ENCODE measurements at places on chromosomes 5 and 9. TPM values are rescaled to one million over a fixed set of nuclear protein-coding genes. Genes with fewer than 3 reads are reported as not detected.
A peak's percentile ranks its signal among the peaks of the same experiment; 100 is the strongest.

DNA sequence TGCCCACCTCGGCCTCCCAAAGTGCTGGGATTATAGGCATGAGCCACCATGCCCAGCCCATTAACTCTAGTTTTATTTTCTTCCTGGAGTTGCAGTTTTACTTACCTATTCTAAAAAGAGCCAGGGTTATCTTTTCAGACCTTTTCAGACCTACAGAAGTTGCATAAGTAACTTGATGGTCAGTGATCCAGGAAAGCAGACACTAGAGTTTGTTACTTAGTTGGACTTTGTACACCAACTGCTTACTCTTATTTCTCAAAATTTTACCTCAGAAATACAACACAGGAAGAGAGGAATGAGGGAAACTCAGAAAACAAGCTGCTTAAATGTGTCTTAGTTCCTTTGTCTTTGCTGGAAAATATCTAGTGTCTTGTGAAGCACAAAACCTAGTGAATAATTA lies 25.4 kb downstream of the RAD23B start:
- no peak for DNase-seq

The SLC34A1 gene
- not detected for polyA plus RNA-seq

GRCh38 chr5:143874312-143874711 lies 62.4 kb downstream of the HMHB1 start:
- DNase-seq: no peak

- no peak for DNase-seq
Observed at GRCh38 chr5:137055271-137055872, 443.8 kb downstream of the SPOCK1 start.

- no peak for DNase-seq
Observed at GRCh38 chr9:123421186-123421585, 65.2 kb downstream of the CRB2 start.

DNA sequence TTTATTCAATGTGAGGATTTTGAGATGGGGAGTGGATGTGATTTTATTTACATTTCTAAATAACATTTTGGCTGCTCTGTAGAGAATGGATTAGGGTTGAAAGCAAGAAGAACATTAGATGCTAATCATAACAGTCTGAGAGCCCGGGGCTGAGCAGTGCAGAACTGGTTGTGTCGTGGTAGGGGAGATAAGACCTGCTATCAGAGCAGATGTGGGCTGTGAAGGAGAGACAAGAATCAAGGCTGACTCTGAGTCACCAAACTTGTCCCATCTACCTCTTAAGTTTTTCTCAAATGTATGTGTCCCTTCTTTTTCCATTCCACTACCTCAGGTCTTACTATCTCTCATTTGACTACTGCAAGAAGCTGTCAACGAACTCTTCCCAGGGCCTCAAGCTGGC lies 35.4 kb upstream of the SLC28A3 start:
- no peak for DNase-seq

DNA sequence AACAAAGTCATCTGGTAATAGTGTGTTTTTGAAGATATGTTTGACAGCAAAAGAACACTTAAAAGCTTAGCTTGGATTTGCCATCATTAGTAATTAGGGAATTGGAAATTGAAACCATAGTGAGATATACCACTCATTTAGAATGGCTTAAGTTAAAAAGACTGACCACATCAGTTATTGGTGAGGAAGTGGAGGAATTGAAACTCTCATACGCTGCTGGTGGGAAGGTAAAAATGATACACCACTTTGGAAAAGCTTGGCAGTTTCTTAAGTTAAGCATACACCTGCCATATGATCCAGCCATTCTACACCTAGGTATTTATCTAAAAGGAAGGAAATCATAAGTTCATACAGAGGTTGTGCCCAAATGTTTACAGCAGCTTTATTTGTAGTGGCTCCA lies 213.2 kb downstream of the TRIO start:
- DNase-seq: no peak

DNA sequence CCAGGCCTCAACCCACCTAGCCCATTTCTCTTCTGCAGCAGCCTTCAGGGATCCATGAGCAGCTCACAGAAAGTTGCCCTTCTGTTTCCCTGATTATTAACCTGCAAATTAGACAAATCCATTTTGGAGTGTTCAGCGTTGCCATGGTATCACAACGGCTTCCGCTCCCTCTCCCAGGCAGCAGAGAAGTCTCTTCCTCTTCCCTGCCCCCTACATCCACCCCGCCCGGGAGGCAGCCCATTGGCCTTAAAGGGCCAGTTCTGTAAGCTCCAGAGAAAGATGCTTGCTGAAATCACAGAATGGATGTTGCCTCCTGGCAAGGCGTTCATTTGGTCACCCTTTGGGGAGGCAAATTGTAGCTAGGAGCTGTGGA lies 47.7 kb upstream of the BOD1 start:
- peak; percentile 19 for DNase-seq

DNA sequence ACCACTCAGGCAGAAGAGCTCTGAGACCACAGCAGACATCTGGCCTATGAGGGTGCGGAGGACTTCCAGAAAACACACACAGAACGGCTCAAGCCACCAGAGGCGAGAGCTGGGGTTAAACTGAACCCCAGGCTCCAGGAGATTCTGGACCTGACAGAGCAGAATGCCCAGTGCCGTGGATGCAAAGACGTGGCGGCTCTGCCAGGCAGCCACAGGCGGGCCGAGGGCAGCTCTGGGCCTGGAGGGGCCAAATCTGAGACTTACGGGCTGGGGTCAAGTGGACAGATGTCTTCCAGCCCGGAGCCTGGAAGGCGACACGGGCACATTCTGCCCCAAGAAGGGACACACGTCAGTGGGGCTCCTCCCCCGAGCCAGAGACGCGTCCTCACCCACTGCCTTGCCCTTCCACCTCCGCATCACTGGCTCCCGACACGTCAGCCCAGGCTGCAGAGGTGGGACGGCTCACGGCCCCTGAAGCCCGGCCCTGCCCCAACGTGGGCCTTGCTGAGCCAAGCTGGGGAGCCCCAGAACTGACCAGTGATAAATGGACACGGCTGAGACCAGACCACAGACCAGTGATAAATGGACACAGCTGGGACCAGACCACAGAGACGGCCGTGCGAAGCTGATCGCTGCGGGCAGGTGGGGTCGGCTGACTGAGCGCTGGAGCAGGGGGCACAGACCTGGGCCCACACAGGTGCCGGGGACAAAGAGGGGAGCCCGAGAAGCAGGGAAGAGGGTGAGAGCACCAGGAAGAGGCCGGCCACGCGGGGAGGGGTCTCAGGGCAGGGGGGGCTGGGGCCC lies 40.9 kb upstream of the NSMF start:
- no peak for DNase-seq

DNA sequence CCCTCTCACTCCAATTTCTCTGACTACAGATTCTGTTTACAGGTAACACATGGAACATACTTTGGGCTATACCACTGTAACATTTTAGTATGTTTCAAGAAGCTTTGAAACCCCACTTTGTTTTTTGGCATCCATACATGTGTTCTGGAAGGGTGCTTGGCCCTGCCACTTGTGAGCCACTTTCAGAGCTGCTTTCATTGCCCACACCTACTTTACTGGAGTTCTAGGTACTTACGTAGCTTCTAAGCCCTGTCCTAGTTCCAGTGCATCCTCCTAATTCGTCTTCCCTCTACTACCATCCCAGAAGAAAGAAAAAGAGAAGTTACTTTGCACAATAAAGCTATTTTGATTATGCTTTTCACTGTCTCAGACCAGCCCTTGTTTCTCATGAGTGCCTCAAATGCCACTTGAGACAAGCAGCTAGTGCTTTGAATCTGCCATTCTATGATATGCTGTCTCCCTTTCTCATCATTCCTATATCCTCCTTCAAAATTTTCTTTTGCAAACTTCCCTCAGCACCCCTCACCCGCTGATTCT lies 26.5 kb upstream of the C5orf47 start:
- DNase-seq: no peak

DNA sequence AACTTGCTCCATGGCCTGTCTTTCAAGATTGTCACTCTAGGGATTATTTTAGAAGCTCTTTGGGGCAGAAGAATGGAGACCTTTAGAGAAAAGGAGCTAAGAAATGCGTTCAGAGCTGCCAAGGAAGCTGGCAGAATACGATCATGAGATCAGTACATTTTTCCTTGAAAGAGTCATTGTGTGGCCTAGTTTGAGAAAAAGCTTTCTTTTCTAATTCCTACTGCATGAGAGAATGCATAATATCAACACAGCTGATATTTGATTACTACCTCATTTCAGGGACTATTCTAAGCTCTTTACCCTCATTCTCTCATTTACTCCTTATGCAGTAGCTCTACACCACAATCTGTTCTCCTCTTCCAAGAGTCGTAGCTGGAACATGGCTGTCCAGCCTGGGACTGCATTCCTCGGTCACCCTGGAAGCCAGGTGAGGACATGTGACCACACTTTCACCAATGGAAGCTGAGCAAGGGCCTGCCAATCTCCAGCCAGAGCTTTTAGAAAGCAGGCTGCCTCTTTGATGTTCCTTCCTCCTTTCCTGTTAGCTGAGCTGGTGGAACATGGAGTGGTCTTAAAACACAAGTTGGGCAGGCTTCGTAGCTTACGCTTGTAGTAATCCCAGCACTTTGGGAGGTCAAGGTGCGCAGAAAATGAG lies 99.3 kb upstream of the LHFPL2 start:
- peak; percentile 63 for DNase-seq

DNA sequence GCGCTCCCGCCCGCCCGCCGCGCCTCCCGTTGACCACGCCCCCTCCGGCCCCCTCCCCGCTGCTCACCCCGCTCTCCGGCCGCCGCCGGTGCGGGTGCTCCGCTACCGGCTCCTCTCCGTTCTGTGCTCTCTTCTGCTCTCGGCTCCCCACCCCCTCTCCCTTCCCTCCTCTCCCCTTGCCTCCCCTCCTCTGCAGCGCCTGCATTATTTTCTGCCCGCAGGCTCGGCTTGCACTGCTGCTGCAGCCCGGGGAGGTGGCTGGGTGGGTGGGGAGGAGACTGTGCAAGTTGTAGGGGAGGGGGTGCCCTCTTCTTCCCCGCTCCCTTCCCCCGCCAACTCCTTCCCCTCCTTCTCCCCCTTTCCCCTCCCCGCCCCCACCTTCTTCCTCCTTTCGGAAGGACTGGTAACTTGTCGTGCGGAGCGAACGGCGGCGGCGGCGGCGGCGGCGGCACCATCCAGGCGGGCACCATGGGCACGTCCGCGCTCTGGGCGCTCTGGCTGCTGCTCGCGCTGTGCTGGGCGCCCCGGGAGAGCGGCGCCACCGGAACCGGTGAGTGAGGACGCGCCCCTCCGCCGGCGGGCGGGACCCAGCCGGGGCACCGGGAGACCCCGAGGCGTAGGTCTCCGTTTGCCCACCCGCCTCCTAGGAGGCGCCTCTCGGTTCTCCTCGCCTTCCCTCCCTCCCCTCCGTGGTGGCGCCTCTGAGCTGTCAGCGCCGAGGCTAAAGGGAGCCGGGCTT lies at the start of gene VLDLR:
Gene VLDLR, plus strand, starts transcription at position 66 of the 739 bp plus-strand sequence. Its CDS starts 403 bp downstream, at position 469.
- peak; percentile 79 for DNase-seq

The ENC1 gene
- polyA plus RNA-seq: 26.0 TPM

The ECSCR gene
- polyA plus RNA-seq: 29.6 TPM

- DNase-seq: peak; percentile 43
Observed at GRCh38 chr9:89929673-89930480, 325.1 kb downstream of the GADD45G start.

The SLIT3 gene
- 7.5 TPM for polyA plus RNA-seq

- no peak for DNase-seq
Observed at GRCh38 chr5:41815261-41815660, 55.0 kb downstream of the OXCT1 start.

- DNase-seq: no peak
Observed at GRCh38 chr5:68134033-68134668, 81.4 kb upstream of the PIK3R1 start.

The PCDHA6 gene
- not detected for polyA plus RNA-seq

DNA sequence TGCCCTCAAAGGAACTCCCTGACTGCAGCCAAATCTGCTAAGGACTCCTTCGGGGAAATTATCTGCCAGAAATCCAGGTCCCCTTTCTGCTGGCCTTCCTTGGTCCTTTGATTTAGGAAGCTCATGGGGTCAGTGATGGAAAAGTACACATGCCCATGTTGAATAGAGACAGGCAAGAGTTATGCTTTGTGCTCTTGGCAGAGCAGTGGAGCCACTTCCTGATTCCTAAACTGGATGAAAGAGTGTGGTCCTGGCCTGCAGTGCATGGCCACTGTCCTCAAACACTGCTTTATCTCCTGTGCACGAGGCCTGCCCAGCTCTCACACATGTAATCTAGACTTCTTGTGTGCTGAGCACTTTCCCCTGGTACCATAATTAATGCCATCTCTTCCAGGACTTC lies 2.0 kb upstream of the EBF1 start:
- DNase-seq: no peak

DNA sequence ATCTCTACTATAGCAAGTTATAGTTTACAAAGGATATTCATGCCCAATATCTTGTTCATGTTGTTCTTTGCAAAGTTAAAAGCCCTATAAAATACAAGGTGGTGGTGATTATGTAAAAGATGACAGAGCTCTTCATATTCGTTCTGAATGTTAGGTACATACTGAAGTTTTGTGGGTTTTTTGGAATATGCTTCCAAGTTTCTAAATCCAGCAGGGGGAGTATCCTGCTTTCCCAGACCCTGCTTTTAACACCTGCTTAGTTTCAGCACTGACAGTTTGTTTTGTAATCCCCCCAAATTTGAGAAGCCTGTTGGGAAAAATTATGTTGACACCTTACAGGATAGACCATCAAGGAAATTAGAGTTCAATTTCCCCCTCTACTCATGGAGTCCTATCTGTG lies 438.3 kb downstream of the SH3GL2 start:
- DNase-seq: no peak

DNA sequence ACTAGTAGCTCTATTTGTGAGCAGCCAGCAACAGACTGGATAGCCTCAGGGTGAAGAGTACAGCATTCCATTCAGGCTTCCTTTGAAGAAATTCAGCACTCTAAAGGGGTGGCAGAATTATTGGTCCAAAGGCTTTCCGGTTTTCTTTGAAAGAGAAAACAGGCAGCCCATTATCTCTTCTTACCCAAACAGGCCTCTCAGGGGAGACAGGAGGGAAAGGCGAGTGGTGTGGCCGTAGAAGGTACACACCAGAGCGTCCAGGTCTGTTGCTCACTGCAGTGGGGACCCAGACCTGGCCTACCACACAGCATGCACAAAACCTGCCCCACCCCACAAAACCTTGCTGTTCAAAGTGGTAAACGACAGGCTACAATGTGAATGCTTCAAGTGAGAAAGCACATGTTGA lies 83.3 kb downstream of the ZNF608 start:
- DNase-seq: no peak

DNA sequence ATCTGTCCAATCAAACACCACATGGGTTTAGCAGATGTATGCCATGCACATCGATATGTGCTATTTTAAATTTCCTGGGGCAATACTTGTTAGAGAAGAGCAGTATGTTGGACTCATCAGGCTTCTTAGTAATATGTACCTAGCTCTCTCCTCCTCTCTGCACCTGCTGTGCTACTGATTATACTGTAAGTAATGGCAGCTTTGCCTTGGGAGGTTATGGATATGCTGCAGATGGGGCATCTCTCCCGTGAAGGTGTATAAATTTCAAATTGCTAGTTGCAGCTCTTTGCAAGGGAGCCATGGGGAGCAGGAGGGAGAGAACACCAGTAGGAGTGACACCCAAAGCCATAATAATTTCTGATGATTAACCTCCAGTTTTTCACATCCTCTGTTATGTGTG lies 101.5 kb downstream of the SPATA31D1 start:
- DNase-seq: no peak

The CERCAM gene
- polyA plus RNA-seq: 114 TPM

Data from hindlimb muscle (tissue), 1 donor.